ENCODE measurements at places on chromosomes 2 and 18.
A peak's percentile ranks its signal among the peaks of the same experiment; 100 is the strongest.

- DNase-seq: no peak
Observed at GRCh38 chr2:4635289-4635688, 931.9 kb downstream of the DCDC2C start.

- no peak for DNase-seq
Observed at GRCh38 chr2:46146866-46147502, 150.2 kb upstream of the EPAS1 start.

DNA sequence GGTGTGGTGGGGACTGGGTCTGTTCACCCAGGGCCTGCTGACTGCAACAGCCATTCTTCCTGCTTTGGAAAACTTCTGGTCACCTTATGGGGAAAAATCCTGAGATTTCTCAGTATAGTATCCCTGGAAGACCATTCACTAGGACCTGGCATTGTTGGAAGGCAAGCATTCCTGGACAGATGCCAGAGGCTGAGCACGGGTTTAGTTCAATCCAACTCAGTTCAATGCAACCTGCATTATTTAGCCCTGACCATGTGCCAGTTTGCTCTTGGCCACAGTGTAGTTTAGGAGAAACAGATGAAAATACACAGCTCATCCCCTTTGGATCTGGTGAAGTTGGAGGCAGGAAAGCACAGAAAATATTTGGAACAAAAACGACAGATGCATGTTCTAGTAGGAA is 95.9 kb downstream of the LPIN1 start:
- no peak for DNase-seq

DNA sequence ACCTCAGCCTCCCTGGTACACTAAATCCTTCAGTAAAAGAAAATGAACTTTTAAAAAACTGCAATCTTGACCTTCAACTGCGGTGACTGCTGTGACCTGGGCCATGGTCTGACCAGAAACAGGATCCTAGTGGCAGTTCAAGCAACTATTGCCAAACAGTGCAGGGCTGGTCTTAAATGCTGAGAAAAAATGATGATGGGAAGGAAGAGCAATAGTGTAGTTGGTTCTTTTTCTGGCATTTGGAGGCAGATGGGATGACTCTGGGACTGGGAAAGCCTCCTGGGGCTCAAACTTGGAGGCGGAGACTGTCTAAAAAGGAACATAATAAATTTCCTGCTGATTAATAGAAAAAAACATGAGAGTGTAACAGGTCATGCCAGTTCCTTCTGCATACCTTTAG is 45.4 kb downstream of the CHN1 start:
- no peak for DNase-seq

- DNase-seq: no peak
Observed at GRCh38 chr2:120859128-120859527, 123.5 kb downstream of the GLI2 start.

- no peak for DNase-seq
Observed at GRCh38 chr18:58983260-58984155, 118.8 kb downstream of the ZNF532 start.

- no peak for DNase-seq
Observed at GRCh38 chr2:69358914-69359313, 28.1 kb downstream of the GFPT1 start.

DNA sequence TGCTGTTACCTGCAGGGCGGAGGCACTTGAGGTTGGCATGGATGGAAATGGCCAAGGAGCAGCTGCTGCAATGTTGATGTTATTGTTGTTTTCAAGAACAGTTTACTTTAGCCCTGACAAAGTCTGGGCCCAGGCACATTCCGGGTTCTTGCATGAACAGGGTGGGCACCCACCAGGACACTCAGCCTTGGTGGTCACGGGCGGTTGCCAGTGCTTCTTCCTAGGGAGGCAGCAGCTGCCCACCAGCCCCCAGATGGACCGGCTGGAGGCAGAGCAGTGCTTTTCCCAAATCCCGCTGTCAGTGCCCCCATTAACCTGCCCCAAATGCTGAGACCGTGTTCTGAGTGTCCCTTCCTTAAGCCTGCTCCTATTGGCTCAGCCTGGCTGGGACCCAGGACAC is 38.5 kb upstream of the B3GNT7 start:
- DNase-seq: no peak

DNA sequence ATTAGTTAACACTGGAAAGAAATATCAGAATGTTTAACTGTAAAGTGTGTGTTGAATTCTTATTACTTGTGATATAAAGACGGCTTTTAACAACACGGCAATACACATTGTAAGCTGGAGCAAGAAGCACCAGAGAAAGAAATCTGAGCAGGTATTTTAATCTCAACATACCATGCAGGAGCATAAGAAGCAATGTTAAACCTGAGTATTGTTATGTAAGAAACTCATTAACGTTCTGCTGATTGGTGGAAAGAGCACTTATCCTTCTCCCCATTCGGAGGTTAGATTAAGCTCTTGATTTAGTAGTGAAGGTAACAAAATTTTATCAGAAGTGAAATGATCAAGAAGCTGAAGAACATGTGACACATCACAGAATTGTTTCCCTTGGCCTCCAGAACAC is 107.4 kb downstream of the EPC2 start:
- DNase-seq: no peak

DNA sequence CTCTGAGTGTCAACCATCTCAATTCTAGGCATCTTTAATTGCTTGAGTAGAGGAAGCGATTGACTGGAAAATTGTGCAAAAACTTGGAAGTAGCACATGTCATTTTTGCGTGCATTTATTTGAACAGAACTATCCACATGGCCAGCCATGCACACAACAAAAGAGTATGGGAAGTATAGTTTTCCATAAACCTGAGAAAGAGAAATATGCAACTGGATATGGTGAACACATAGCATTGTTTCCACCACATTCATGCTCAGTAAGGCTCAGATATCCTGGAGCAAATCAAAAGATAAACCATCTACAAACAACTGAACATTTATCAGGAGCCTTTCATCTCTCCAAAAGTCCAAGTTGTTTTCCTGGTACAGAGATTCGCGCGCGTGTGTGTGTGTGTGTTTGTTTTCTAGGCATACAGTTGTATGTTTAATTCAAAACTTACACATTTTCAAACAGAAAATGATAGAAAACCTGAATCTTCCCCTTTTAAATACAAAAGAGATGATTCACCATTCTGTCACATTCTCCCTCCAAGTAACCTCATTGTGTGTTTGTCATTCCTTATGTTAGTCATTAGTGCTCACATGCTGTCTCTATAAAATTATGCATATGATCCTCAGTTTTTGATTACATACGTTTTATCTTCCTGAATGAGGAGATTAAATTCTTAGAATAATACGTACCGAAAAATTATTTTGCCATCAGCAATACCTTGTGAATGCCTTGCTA is 780.4 kb upstream of the NRXN1 start:
- no peak for DNase-seq

- DNase-seq: peak; percentile 44
Observed at GRCh38 chr2:227163998-227164762, at the start of the genes COL4A3 and COL4A4. TSS of gene COL4A3 (plus strand) at chr2:227164624. CDS start at chr2:227164727, 103 bp downstream. TSS of gene COL4A4 (minus strand) at chr2:227164205. CDS start at chr2:227147483, 16,722 bp downstream.

DNA sequence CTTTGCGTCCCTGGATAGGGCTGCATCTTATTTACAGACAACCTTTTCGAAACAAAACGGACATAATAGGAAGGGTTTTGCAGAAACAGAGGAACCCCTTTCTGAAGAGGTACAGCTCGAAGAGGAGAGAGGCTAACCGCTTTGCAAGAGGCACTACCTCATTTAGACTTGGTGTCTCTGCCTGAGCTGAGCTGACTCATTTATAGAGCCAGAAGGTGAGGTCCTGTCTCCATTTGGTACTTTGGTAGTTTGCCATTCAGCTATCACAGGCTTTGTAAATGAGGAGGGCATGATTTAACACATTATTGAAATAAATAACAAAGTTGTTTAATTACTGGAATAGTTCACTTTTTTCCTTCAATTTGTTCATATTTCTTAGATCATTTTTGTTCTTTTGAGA is 2.2 kb upstream of the NXPH2 start:
- no peak for DNase-seq

DNA sequence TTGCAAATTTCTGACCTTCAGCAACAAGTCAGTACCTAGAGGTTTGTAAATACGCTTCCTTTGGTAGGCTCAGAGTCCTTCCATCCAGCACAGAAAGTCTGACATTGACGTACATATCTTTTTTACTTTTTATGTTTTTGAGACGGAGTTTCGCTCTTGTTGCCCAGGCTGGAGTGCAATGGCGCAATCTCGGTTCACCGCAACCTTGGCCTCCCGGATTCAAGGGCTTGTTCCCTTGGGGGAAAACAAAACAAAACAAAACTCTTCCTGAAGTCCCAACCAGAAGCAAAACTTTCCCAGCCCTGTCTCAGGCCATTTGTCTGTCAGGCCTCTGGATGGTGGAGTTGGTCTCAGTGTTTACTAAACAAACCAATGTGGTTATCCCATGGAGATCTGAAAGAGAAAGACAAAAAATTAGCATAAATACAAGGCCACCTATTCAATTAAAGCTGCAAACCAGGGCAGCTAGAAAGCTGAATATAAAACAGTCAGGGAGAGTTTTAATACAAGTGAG is 29.6 kb upstream of the ATL2 start:
- DNase-seq: no peak

- no peak for DNase-seq
Observed at GRCh38 chr18:3367491-3368091, 82.4 kb upstream of the TGIF1 start.

GRCh38 chr2:240916571-240917008 is 10.5 kb downstream of the CROCC2 start:
- DNase-seq: no peak

DNA sequence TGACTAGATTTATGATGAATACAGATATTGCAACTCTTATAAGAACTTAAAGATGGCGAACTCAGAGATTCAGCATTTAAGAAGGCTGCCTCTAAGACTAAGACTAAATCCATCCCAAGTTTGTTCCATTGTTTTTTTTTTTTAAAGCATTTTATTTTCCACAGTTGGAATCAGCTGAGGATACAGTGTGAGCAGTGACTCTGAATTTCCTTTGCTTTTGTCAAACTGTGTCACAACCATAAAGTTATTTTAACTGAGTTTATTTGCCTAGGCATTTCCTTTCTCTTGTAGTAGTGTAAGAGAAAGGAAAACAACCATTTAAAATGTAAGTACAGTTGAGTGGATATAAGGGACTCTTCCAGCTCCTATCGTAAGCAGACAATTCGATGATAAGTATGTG is 63.9 kb downstream of the ZEB2 start:
- no peak for DNase-seq

GRCh38 chr2:137888845-137889244 is 75.4 kb upstream of the HNMT start:
- DNase-seq: no peak

DNA sequence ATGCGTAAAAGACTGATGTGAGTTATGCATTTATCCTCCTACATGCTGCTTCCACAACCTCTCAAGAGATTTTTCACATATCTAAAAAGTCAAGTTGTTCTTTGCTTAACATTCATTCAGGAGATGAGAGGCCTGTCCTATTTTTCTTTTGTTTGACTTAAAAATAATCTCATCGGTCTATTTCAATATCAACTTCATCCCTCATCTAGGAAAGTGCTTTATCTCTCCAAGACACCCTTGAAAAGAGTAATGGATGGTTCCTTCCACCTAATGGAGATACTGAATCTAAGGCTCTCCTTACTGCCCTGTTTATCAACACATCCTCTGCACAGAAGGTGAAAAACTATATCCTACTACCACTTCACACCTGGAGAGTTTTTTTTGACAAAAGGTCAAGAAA is 2.4 kb downstream of the NFE2L2 start:
- DNase-seq: no peak

DNA sequence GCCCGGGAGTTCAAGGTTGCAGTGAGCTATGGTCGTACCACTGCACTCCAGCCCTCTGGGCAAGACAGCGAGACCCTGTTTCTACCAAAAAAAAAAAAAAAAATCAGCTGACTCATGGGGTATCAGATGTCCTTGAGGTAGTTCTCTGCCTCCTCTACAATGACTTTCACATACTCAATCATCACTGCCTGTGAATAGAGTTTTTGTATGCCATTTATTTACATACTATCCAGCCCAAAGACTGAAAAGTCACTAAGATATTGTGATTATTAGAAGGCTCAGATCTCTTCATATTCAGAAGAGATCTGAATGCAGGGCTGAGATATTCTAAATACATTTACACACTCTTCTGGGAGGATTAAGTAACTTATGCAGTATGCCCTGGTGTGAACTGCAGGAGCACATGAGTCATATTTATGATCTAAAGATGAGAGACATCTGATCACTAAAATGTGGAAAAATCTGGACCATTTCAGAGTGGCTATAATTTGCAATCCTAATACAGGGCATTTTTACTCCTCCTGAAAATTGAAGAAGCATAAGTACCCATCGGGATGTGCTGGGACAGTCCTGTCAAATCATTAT is 38.9 kb downstream of the KLF7 start:
- DNase-seq: no peak

DNA sequence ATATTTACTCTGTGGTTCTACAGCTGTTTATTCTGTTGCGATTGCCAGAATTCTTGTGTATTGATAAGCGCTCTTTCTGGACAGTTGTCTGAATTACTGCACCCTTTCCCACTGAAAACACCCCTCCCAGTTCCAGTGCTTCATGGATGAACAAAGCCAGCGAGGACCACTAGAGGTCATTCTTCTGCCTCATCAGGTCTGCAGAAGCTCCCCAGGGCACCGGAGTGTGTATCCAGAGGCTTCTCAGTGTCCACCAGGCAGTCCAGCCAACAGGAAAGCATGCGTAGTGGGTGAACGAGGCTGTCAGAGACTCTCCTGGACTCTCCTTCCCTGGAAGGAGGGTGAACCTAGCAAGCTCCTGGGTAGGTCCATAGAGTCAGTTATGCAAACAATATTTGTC is 40.6 kb upstream of the INHBB start:
- DNase-seq: no peak

- DNase-seq: peak; percentile 53
Observed at GRCh38 chr2:46569061-46569560, 89.7 kb downstream of the TMEM247 start.

DNA sequence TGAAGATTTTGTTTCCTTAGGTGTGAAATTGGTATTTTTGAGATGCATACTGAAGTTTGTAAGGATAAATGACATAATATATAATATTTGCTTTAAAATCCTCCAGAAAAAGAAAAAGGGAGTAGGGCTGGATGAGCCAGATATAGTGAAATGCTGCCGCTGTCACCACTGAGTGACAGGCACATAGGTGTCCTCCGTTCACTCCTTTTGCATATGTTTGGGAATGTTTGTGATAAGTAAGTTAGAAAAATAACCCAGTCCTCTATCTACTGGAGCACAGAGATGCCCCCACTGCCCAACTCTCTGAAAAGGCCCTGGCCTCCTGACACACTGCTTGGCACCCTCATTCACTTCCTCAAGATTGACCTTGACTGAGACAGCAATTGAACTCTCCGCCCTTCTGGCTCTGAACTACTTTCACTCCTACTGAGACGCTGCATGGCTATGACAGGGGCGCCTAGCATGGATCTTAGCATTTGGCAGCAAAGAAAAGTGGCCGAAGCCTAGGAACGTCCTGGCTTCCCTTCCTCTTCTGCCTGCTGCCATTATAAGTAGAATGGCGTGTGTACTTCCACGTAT is 10.1 kb downstream of the ID2 start:
- DNase-seq: no peak

GRCh38 chr18:57833441-57834101 is 30.5 kb upstream of the ATP8B1 start:
- DNase-seq: peak; percentile 36

DNA sequence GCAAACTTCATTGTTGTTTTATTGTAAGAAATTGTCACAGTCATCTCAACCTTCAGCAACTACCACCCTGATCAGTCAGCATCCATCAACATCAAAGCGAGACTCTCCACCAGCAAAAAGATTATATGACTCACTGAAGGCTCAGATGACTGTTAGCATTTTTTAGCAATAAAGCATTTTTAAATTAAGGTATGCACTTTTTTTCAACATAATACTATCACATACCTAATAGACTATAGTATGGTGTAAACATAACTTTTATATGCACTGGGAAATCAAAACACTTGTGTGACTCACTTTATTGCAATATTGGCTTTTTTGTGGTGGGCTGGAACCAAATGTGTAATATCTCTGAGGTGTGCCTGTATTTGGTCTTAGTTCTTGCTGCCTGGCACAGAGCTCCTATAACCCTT is 15.6 kb downstream of the SCN1A start:
- DNase-seq: no peak

Data from GM10248 (cell line).